ENCODE measurements at places on chromosomes 11 and 22.

GRCh38 chr22:19955241-19956128 lies 13.9 kb upstream of the TXNRD2 start:
- no peak for DNase-seq

- no peak for DNase-seq
Observed at GRCh38 chr11:27812341-27812740, 112.1 kb upstream of the BDNF start.

GRCh38 chr22:47053013-47053725 lies 290.7 kb downstream of the TBC1D22A start:
- DNase-seq = peak; percentile 39

- no peak for DNase-seq
Observed at GRCh38 chr11:131446590-131447275, 76.3 kb downstream of the NTM start.

GRCh38 chr11:119482521-119483011 lies 59.6 kb upstream of the THY1 start:
- DNase-seq = no peak

GRCh38 chr11:14672635-14673034 lies 29.0 kb downstream of the PDE3B start:
- no peak for DNase-seq

- DNase-seq = no peak
Observed at GRCh38 chr11:12291766-12292165, 85.6 kb upstream of the PARVA start.

DNA sequence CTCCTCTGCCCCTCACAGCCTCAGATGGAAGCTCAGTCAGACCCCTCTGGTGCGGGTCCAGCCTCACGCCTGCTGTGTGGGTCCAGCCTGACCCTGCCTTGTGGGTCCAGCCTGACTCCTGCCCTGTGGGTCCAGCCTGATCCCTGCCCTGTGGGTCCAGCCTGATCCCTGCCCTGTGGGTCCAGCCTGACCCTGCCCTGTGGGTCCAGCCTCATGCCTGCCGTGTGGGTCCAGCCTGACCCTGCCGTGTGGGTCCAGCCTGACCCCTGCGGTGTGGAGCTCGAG lies 445.3 kb downstream of the BRD1 start:
- no peak for DNase-seq

GRCh38 chr11:47603295-47603694 lies 9.1 kb upstream of the C1QTNF4 start:
- no peak for DNase-seq

DNA sequence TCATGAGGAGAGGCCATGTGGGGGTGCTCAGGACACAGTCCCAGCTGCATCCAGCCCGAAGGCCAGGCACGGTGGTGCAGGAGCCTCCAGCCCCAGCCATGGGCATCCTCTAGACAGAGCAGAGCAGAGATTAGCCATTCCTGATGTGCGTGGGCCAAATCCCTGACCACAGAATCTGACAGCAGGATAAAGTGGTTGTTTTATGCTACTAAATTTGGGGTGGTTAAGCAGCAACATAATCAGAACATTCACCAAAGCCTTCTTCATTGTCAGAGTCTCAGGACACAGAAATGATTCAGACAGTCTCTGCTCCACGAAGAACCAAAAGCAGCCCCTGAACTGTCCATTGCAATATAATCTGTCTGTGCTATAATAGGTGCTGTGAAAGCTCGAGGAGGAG lies 19.7 kb downstream of the RASD2 start:
- DNase-seq = no peak

- no peak for DNase-seq
Observed at GRCh38 chr11:75668451-75669297, at the start of gene MAP6. Gene MAP6 (minus strand): TSS chr11:75669038. CDS start chr11:75668369, 669 bp downstream.

- DNase-seq = no peak
Observed at GRCh38 chr11:33182246-33182878, 21.1 kb upstream of the CSTF3 start.

- no peak for DNase-seq
Observed at GRCh38 chr11:45578316-45578715, 87.1 kb downstream of the CHST1 start.

GRCh38 chr22:47034076-47034808 lies 271.8 kb downstream of the TBC1D22A start:
- no peak for DNase-seq

GRCh38 chr11:62573006-62573591 lies 592 bp downstream of the EEF1G start:
- no peak for DNase-seq

- DNase-seq = no peak
Observed at GRCh38 chr11:74283580-74284180, 27.8 kb downstream of the P4HA3 start.

GRCh38 chr22:31343235-31344191 lies 2.6 kb downstream of the PATZ1 start:
- peak; percentile 41 for DNase-seq

- no peak for DNase-seq
Observed at GRCh38 chr11:73236854-73237253, 18.8 kb downstream of the P2RY2 start.

GRCh38 chr22:26426924-26427323 lies 2.1 kb upstream of the ASPHD2 start:
- no peak for DNase-seq
